ENCODE measurements at places on chromosomes 1 and 21.

GRCh38 chr1:232423591-232423990 lies 206.3 kb downstream of the SIPA1L2 start:
- DNase-seq = no peak

DNA sequence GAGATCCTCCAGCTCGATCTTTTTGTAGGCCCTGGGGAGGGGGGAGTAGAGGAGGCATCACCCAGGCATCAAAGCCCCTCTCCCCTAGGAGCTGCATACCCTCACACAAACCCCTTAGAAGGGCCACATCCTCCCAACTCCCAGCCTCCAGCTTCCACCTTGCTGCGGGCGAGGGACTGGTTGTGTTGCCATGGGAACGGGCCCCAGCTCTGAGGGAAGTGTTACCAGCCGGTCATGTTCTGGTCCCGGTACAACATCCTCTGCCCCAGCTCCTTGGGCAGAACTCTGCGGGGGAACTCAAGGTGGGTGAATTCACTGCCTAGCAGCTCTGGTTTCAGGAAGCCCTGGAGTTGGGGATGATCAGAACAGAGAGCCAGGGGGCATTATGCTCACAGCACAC lies 4.1 kb downstream of the PPM1J start:
- no peak for DNase-seq

- DNase-seq = no peak
Observed at GRCh38 chr1:88730132-88730675, 46.1 kb downstream of the PKN2 start.

GRCh38 chr1:155940993-155941844 lies at the start of gene RXFP4:
Gene RXFP4, plus strand, starts transcription at chr1:155941638. Its CDS starts 72 bp downstream, at chr1:155941710.
- DNase-seq = peak; percentile 46

GRCh38 chr1:240070188-240070587 lies 21.5 kb upstream of the FMN2 start:
- DNase-seq = no peak

- no peak for DNase-seq
Observed at GRCh38 chr1:31241321-31241720, 1.6 kb upstream of the NKAIN1 start.

DNA sequence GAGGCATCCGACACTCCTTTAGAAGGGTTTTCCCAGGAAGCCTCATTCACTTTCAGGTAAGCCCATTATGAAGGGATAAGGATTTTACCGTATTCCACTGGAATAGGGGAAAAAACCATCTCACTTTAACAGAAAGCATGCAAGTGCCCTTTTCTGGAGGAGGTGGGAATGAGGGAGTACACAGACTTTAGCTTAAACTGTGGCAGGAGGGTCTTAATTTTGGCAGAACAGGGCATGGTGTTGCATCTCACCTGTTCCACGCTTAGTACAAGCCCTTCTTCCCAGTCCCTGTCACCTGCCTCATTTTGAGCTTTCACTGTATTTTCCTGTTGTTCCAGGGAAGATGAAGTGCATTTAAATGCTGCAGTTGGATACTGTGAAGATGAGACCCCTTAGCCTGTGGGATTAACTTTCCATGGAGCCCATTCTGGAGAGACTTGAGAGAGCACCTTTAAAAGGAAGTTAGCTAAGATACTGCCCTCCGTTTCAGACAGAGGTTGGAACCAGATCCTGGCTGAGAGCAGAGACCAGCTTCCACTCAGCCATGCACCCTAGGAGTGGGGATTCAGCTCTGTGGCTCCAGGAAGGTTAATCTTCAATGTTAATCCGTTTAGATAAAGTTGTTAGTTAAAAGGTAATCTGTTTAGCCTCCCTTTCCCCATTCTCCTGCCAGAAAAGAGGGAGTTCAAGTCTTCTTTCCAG lies 42.6 kb downstream of the PBX1 start:
- no peak for DNase-seq

- no peak for DNase-seq
Observed at GRCh38 chr1:36866169-36866814, 168.0 kb downstream of the GRIK3 start.

- peak; percentile 55 for DNase-seq
Observed at GRCh38 chr1:171984850-171985485, 143.7 kb downstream of the DNM3 start.
